Hematopoietic multipotent progenitor cell (in vitro differentiated cells): ENCODE measurements at places on chromosomes 3 and 15. TPM values are rescaled to one million over a fixed set of nuclear protein-coding genes. Genes with fewer than 3 reads are reported as not detected.

The KLF15 gene
- under 0.01 TPM for total RNA-seq

The STARD9 gene
- total RNA-seq: 35.5 TPM

The P2RY1 gene
- total RNA-seq: 7.8 TPM

The PLOD2 gene
- total RNA-seq: 8.1 TPM

The PFN2 gene
- 1.9 TPM for total RNA-seq

The GABRG3 gene
- total RNA-seq: not detected

The AADACL2 gene
- total RNA-seq: not detected

The LMAN1L gene
- total RNA-seq: 0.27 TPM

- DNase-seq: no peak
Observed at GRCh38 chr3:160707187-160707794, 30.3 kb downstream of the ARL14 start.

GRCh38 chr3:150697646-150698045 is 6.1 kb downstream of the ERICH6 start:
- no peak for DNase-seq

- peak; percentile 41 for DNase-seq
Observed at GRCh38 chr3:150286390-150287147, 121.5 kb upstream of the TSC22D2 start.

- peak; percentile 46 for DNase-seq
Observed at GRCh38 chr3:88219138-88219792, 69.5 kb downstream of the C3orf38 start.

DNA sequence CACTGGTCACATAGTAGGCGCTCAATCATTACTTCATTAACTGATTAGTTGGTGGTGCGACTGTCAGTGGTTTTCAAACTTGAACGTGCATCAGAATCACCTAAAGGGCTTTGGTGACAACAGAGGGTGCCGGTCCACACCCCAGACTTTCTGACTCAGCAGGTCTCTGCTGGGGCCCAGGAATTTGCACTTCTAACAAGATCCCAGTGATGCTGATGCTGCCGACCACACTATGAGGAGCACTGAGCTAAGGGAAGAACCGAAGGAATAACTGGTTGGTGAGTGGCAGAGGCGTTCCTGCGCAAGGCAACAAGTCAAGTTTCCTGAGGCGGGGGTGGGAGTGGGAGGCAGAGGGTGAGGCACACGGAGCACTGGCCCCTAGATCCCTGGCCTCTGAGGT is 18.8 kb downstream of the HAPLN3 start:
- no peak for DNase-seq

DNA sequence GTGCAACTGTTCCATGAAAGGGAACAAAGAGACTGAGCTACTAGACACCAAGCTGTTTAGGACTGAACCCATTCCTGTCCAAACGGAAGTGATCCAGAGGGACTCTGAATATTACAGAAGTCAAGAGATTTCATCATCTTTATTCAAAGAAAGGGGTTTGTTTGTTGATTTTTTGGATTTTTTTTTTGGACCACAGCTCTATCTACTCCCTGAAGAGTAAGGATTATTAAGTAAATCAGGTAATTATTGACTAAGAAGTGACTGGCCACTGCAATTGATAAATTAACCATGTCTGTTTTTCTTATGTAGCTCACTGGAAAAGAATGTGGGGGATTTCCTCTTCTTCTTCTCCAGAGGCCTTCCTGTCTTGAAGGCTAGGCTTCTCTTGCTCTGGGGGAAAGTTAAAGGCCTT is 146.6 kb upstream of the TPM1 start:
- no peak for DNase-seq

- DNase-seq: no peak
Observed at GRCh38 chr3:115830764-115831395, 207.6 kb downstream of the GAP43 start.

DNA sequence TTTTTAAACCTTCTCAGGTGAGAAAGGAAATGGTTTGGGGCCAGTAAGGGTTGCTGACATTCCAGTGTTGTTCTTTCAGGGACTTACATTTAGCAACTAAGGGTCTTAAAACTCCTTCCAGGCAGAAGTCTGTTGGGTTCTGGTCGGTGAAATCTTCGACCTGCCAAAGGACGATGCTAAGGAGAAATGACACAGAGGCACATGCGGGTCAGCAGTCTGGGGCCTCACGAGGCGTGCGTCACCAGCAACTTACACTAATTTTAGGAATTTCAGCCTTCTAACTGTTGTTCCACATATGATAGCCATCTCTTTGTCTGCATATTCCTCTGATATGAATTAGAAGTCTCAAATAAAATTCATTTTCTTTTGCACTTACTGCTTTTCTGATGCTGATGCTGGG is 64.1 kb upstream of the TMEM108 start:
- no peak for DNase-seq

- peak; percentile 41 for DNase-seq
Observed at GRCh38 chr3:17151598-17152373, 267.0 kb downstream of the PLCL2 start.
